CD4-positive, alpha-beta T cell treated with Interleukin-4 for 4 hours (primary cell): ENCODE measurements at places on chromosomes 2 and 18.

- DNase-seq: no peak
These were observed 136.1 kb downstream of the MCFD2 start for GRCh38 chr2:46779447-46779941.

- DNase-seq: no peak
These were observed 40.6 kb upstream of the MAP2 start for GRCh38 chr2:209383212-209383611.

DNA sequence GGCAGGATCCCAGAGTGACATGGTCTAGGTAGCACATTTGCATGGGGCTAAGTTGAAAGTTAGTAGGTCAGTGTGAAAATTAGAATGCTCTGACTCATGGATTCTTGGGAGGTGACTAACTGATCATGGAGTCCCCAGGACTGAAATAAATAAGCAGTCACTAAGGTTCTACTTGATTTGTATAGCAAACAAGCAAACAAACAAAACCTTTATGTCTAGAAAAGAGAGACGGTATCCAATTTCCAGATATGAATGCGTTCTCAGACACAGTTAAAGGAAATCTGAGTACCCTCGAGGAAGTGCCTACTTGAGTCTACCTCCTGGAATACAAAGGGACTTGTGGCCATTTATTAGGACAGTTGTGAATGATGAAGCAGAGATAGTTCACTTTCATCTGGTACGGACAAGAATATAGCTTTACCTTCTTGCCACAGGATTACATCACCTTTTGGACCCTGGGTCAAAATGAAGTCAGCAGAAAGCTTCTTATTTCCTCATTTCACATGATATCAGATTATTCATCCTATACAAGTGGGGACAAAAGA, 54.3 kb upstream of the AGPS start:
- DNase-seq: no peak

- no peak for DNase-seq
These were observed 753.9 kb downstream of the RNF144A start for GRCh38 chr2:7670905-7671641.

- no peak for DNase-seq
These were observed 11.0 kb downstream of the AQP12A start for GRCh38 chr2:240702640-240703011.

- no peak for DNase-seq
These were observed 43.9 kb upstream of the TRIB2 start for GRCh38 chr2:12672711-12673315.

- no peak for DNase-seq
These were observed 1089.9 kb upstream of the SLC39A10 start for GRCh38 chr2:194566907-194567660.

DNA sequence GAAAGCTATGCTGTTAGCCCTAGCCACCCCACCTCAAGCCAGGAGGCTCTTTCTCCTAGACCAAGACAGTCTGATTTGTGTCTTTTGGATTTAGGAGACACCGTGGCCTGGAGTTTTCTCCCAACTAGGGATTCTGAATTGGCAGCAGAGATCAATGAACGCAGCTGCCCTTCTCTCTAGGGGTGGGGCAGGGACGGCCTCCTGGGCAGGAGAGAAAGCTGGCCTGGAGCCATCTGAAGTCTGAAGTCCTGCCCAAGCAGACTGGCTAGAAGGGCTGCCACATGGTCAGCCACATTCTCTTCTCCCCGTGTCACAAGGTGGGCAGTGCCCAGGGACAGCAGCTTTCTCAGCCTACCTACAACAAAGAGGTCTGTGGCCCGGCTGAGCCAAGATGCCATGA, 45.1 kb downstream of the PIEZO2 start:
- no peak for DNase-seq
